Mesothelial cell of epicardium (in vitro differentiated cells): ENCODE measurements at places on chromosomes 1 and 21. TPM values are rescaled to one million over a fixed set of nuclear protein-coding genes. Genes with fewer than 3 reads are reported as not detected.

TMEM35B gene
- 13.9 to 16.5 TPM (median 14.9 TPM) in 3 replicates for total RNA-seq

VWA1 gene
- total RNA-seq = 57.0 to 59.1 TPM (median 57.7 TPM) in 3 replicates

DNA sequence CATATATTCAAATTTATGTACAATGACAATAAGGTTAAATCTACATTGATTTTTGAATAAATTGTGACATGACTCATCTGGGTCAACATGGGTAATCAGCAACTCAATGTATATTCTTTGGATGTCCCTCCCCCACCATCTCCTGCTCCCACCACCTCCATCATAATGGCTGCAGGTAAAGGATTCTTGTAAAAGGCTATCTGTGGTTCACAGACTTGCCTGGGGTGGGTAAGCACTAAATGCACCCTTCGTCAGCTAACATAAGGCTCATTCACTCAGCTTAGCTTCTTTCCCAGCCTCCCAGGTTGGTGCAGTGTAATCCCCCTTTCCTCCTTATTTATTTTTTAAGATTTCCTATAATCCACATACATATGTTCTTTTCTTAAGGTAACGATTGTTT lies 355.7 kb upstream of the DPYD start:
- DNase-seq = no peak

DNA sequence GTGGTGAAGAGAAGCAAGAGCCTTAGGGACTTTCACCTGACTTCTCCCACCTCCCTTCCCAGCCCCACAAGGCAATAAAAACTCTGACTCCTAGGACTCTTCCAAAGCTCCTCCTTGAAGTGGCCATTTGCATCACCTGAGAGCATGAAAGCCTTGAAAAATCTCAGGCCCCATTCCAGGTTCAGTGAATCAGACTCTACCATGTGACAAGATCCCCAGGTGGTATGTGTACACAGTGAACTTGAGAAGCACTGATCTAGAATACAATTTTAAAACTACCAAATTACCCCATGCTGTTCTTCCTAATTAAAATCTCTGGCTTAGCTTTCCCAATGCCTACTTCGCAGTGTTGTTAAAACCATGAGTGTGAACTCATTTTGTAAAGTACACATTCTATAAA lies 195.1 kb upstream of the SAMSN1 start:
- DNase-seq = no peak

DNA sequence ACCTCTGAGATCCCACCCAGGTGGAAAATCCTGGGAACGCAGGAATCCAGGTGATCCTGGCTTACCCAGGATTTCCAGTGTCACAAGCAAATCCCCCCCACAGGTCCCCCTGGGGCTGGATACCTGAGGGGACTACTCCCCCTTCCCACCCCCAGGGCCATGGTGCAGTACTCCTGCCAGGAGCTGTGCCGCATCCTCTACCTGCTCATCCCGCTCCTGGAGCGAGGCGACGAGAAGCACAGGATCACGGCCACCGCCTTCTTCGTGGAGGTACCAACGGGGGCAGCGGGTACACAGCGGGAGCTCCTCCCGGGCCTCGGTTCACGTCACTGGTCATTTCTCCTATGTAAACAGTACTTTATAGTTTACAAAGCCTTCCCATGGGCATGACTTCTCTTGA lies 20.4 kb upstream of the TTC4 start:
- no peak for DNase-seq

- DNase-seq = no peak
Observed at GRCh38 chr1:211472724-211473123, 19.2 kb downstream of the RD3 start.
